Psoas muscle (tissue), 8 donors: ENCODE measurements at places on chromosomes 5 and 9. TPM values are rescaled to one million over a fixed set of nuclear protein-coding genes. Genes with fewer than 3 reads are reported as not detected.

Gene BASP1
- 1.9 TPM for total RNA-seq

Gene PCDHGA3
- total RNA-seq = 1.9 TPM

Gene SPRY4
- total RNA-seq = 5.3 TPM

Gene HTR1A
- not detected for total RNA-seq

Gene RETREG1
- total RNA-seq = 252 TPM

Gene OCLN
- 0.58 TPM for total RNA-seq

Gene C5orf34
- total RNA-seq = 0.53 TPM

Gene SPATA31A3
- total RNA-seq = not detected

Gene FIBCD1
- total RNA-seq = not detected

Gene PITX1
- total RNA-seq = 35.8 TPM

Gene BARHL1
- not detected for total RNA-seq

Gene IRX2
- total RNA-seq = 0.17 TPM

Gene ACER2
- total RNA-seq = 1.4 TPM

Gene OMD
- 0.97 TPM for total RNA-seq

Gene PSD2
- total RNA-seq = not detected

Gene TXNDC8
- total RNA-seq = not detected

Gene IL4
- total RNA-seq = not detected

Gene ADRA1B
- total RNA-seq = 0.50 TPM

Gene IRF1
- total RNA-seq = 5.5 TPM

Gene RNF183
- not detected for total RNA-seq

Gene RHOBTB3
- 69.7 TPM for total RNA-seq

Gene CBY3
- total RNA-seq = not detected

Gene ARHGEF39
- 0.10 TPM for total RNA-seq

Gene MAMDC4
- 2.9 TPM for total RNA-seq

Gene TAS2R1
- not detected for total RNA-seq

Gene DNAH5
- 0.18 TPM for total RNA-seq
